ENCODE measurements at places on chromosomes 2 and 18. TPM values are rescaled to one million over a fixed set of nuclear protein-coding genes. Genes with fewer than 3 reads are reported as not detected.

Gene TRIM43
- not detected for polyA plus RNA-seq

Gene MRPS5
- 36.1 TPM for polyA plus RNA-seq

Gene EPC2
- polyA plus RNA-seq = 17.7 TPM

Gene DCTN1
- polyA plus RNA-seq = 403 TPM

Gene CNTNAP5
- 0.90 TPM for polyA plus RNA-seq

Gene CTAGE1
- polyA plus RNA-seq = not detected

Gene STRN
- polyA plus RNA-seq = 7.7 TPM

Gene LYG2
- not detected for polyA plus RNA-seq

Gene OTOS
- 3.5 TPM for polyA plus RNA-seq

Gene RPRM
- 29.6 TPM for polyA plus RNA-seq

Gene TUBA4B
- not detected for polyA plus RNA-seq

Gene CPO
- not detected for polyA plus RNA-seq

Gene SOCS6
- 3.3 TPM for polyA plus RNA-seq

Gene OTOF
- 0.17 TPM for polyA plus RNA-seq

Gene CD28
- polyA plus RNA-seq = 0.15 TPM

Gene COQ10B
- 5.4 TPM for polyA plus RNA-seq

Gene ALLC
- not detected for polyA plus RNA-seq

Gene ITGB6
- not detected for polyA plus RNA-seq

Gene ABHD3
- 16.3 TPM for polyA plus RNA-seq

Gene TXNDC2
- 0.17 TPM for polyA plus RNA-seq

Gene RFX8
- not detected for polyA plus RNA-seq

Gene BOK
- 76.1 TPM for polyA plus RNA-seq

Gene RAD51AP2
- polyA plus RNA-seq = not detected

Gene SUPT7L
- polyA plus RNA-seq = 24.6 TPM

Gene FTCDNL1
- 0.58 TPM for polyA plus RNA-seq

Gene SPATA3
- not detected for polyA plus RNA-seq

Measured in brain (organoid and tissue), 16 donors.